Sigmoid colon (tissue), 7 donors: ENCODE measurements at places on chromosomes 16 and 17. TPM values are rescaled to one million over a fixed set of nuclear protein-coding genes. Genes with fewer than 3 reads are reported as not detected.

GRCh38 chr16:67733734-67734470 is 14.8 kb upstream of the GFOD2 start:
- H3K27ac ChIP-seq = no peak overlapping the region
- no peaks in the 10 kb centered on the region for H3K27me3 ChIP-seq
- no peak for DNase-seq

DNA sequence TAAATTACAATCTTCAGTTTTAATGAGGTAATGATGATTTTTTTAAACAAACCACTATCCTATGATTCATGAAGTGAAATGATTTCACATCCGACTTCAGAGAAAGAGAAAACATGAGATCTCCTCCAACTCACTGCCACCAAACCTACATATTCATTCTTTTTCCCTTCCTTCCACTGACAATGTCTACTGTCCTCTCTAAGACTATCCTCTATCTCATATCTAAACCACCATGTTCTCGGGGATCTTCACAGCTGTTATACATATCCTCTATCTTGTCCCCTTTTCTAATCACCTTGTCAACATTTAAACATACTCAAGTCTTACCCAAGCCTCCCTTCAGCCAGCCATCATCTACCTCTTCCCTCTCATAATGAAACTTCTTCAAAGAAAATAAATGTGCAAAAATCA is 53.5 kb downstream of the SMURF2 start:
- no peak for DNase-seq
- H3K36me3 ChIP-seq = no peaks in the 10 kb centered on the region
- H3K27me3 ChIP-seq = no peaks in the 10 kb centered on the region
- H3K27ac ChIP-seq = no peak overlapping the region
- peaks cover 11% of the 10 kb centered on the region for H3K4me1 ChIP-seq

DNA sequence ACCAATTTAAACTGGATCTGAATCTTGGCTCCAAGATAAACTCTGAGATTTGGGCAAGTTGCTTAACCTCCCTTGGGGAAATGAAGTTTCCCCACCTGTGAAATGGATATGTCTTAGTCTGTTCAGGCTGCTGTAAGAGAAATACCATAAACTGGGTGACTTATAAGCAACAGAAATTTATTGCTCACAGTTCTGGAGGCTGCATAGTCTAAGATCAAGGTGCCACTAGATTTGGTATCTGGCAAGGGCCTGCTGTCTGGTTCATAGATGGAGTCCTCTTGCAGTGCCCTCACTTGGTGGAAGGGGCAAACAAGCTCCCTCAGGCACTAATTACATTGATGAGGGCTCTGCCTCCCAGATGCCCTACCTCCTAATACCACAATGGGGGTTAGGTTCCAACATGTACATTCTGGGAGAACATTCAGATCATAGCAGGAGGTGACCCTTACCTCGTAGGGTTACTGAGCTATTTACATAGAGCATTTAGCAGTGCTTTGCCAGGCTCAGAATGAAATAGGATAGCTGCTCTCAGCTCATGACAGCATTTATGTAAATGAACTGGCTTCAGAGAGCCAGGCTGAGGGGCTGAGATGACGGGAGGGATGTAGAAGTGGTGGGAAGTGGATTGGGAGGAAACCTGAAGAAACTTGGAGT is 83.9 kb downstream of the SPECC1 start:
- no peak overlapping the region for H3K4me3 ChIP-seq
- no peaks in the 10 kb centered on the region for H3K27me3 ChIP-seq
- H3K4me1 ChIP-seq = no peaks in the 10 kb centered on the region
- no peaks in the 10 kb centered on the region for H3K36me3 ChIP-seq

DNA sequence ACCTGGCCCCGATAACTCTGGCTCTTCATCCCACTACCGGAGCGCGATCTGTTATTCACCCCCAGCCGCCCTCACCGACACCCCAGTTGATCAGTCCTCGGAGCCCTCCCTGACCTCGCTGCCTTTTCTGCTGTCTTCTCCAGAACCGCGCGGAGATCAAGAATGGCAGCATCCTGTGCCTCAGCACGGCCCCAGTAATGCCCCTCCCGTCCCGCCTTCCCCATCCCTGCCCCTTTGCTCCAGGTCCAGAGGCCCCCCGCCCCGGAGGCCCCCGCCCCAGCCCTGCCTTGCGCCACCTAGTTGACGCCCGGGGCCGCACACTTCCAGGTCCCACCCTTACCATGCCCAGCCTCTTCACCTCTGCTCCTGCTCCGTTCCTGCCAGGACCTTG is 872 bp downstream of the ELMO3 start:
- H3K4me1 ChIP-seq = peaks cover 10% of the 10 kb centered on the region
- H3K27me3 ChIP-seq = no peaks in the 10 kb centered on the region
- H3K27ac ChIP-seq = no peak overlapping the region

- no peak overlapping the region for H3K27ac ChIP-seq
- H3K4me3 ChIP-seq = no peak overlapping the region
- H3K27me3 ChIP-seq = no peaks in the 10 kb centered on the region
Observed at GRCh38 chr17:7634384-7634783, 4.4 kb downstream of the SHBG start.

GRCh38 chr17:43822570-43823190 is 10.3 kb downstream of the MPP3 start:
- no peak overlapping the region for H3K27ac ChIP-seq
- no peaks in the 10 kb centered on the region for H3K4me1 ChIP-seq
- H3K27me3 ChIP-seq = no peaks in the 10 kb centered on the region
- peak; percentile 55 for DNase-seq

DNA sequence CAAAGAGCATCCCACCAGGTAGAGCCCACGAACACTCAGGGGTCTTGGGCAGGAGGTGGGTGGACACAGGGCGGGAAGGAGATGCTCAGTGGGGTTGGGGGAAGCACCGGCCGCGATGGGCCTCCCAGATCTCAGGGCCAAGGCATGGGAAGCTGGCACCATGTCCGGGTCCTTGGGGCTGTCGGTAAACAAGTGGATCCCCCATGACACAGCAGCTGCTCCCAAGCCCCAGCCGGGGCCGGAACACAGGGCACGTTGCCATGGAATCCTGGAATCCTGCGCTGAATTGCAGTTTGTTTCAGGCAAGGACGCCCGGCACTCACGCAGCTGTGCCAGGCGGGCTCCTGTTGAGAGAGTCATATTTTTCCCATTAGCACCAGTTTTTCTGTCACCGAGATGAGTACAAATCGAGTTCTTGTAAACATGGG is 23.0 kb upstream of the CHMP6 start:
- H3K27me3 ChIP-seq = no peaks in the 10 kb centered on the region
- no peaks in the 10 kb centered on the region for H3K4me1 ChIP-seq
- H3K36me3 ChIP-seq = peaks cover 24% of the 10 kb centered on the region
- DNase-seq = peak; percentile 85
- peak overlapping the region; percentile 73 for H3K27ac ChIP-seq

GRCh38 chr16:46982335-46982734 is 8.9 kb upstream of the DNAJA2 start:
- no peaks in the 10 kb centered on the region for H3K36me3 ChIP-seq
- no peaks in the 10 kb centered on the region for H3K27me3 ChIP-seq
- H3K4me3 ChIP-seq = no peak overlapping the region
- no peak for DNase-seq
- no peak overlapping the region for H3K27ac ChIP-seq

GRCh38 chr16:23902748-23903414 is 67.1 kb downstream of the PRKCB start:
- H3K36me3 ChIP-seq = no peaks in the 10 kb centered on the region
- no peak overlapping the region for H3K4me3 ChIP-seq
- DNase-seq = no peak
- no peak overlapping the region for H3K27ac ChIP-seq

GRCh38 chr17:17497845-17498520 is 1.8 kb upstream of the RASD1 start:
- H3K27ac ChIP-seq = no peak overlapping the region
- H3K27me3 ChIP-seq = peaks cover 11% of the 10 kb centered on the region
- H3K36me3 ChIP-seq = peaks cover 1% of the 10 kb centered on the region
- no peaks in the 10 kb centered on the region for H3K4me1 ChIP-seq
- no peak overlapping the region for H3K4me3 ChIP-seq

GRCh38 chr17:31114956-31115555 is 20.3 kb downstream of the NF1 start:
- H3K36me3 ChIP-seq = no peaks in the 10 kb centered on the region
- no peak overlapping the region for H3K27ac ChIP-seq
- H3K4me3 ChIP-seq = no peak overlapping the region
- H3K27me3 ChIP-seq = no peaks in the 10 kb centered on the region
- no peak for DNase-seq

DNA sequence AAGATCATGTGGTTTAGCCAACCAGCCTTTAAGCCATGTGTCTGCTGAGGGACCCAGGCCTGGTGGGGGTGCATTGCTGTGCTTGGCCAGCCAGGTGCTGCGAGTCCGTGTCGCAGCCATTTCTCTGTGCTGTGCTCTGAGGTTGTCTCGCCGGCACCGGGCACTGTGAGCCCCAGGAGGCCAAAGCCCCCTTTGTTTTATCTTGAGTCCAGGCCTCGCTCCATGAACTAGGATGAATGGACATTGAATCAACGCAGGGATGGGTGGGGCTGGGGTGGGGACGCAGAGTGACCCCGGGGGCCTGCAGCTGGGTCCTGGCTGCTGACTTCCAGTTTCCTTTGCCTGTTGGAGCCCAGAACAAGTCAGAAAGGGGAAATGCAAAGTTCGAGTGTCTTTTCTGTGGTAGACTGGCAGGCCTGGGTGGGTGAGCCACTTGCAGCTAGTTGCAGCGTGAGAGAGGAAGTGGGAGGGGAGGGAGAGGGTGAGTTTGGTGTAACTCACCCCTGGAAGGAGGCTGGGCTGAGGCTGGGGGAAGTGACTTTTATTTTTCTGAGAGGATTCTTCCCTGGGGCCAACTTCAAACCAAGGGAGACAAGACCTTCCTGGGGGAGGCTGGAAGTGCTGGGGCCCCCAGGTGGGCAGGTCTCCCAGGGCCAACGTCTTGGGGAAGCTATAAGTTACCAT is 324.7 kb downstream of the SEC14L1 start:
- no peaks in the 10 kb centered on the region for H3K36me3 ChIP-seq
- no peak overlapping the region for H3K4me3 ChIP-seq
- H3K4me1 ChIP-seq = peaks cover 71% of the 10 kb centered on the region
- peak overlapping the region; percentile 50 for H3K27ac ChIP-seq

- no peak overlapping the region for H3K27ac ChIP-seq
- no peak overlapping the region for H3K4me3 ChIP-seq
- no peak for DNase-seq
- H3K36me3 ChIP-seq = no peaks in the 10 kb centered on the region
Observed at GRCh38 chr17:19537111-19537510, 3.5 kb downstream of the SLC47A1 start.

GRCh38 chr17:65930140-65930730 is 261.7 kb downstream of the CEP112 start:
- no peak for DNase-seq
- no peaks in the 10 kb centered on the region for H3K36me3 ChIP-seq
- no peaks in the 10 kb centered on the region for H3K4me1 ChIP-seq
- no peak overlapping the region for H3K4me3 ChIP-seq

DNA sequence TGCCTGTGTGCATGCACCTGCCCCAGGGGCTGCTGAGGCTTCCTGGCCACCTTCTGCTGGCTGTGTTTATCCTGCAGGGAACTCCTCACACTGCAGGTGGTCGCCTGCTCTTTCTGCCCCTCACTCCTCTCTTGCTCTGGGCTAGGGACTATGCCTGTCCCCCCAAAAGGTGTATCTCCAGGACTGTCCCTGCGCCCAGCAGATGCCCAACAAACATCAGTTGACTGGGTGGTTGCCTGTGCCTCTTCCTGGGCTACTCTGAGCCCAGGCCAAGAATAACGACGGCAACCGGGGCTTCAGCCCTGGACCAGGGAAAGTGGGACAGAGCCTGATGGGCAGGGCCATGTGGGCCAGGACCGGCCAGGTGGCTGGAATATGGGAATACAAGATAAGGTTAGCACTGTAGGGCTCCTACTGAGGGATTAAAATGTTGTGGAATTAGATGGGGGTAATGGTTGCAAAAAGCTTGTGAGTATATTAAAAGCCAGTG is 55.4 kb downstream of the VAC14 start:
- H3K36me3 ChIP-seq = no peaks in the 10 kb centered on the region
- no peak overlapping the region for H3K4me3 ChIP-seq
- peak overlapping the region; percentile 93 for H3K27ac ChIP-seq
- DNase-seq = no peak

- no peak for DNase-seq
- H3K4me1 ChIP-seq = no peaks in the 10 kb centered on the region
- H3K27me3 ChIP-seq = no peaks in the 10 kb centered on the region
Observed at GRCh38 chr17:82911822-82912221, 72.0 kb upstream of the ZNF750 start.

DNA sequence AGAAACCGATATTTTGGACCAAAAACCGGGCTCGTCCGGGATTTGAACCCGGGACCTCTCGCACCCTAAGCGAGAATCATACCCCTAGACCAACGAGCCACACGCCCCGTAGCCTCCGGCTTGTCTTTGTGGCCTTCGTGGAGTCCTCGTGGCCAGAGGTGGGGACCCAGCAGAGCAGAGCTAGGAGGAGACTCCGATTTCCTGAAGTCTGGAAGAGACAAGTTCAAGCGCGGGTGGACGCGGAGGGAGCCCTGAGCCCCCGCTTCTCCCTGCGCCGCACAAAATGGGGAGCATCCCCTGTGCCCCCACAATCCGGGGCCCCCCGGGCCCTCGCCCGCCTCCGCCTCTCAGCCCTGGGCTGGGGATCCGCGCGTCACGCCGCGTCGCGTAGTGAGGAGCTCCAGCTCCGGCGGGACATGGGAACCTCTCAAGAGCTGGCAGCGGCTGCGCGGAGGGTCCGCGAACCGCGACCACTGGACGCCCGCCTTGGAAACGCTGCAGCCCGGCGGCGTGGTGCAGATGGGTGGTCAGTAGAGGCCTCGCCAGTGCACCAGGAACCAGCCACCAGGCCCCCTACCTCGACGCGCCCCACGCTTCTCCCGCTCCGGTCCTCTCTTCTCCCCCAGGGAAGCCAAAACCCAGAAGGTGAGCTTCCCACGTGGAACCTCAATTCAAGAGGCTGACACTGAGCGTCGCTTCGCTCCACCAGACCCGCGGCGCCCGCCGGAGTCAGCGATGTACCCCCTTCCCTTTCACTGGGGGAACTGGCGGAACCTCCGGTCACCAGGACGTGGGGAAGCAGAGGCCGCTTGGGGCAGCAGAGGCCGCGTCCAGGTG is 5.2 kb upstream of the OR1F1 start:
- H3K27me3 ChIP-seq = peaks cover 80% of the 10 kb centered on the region
- no peak overlapping the region for H3K4me3 ChIP-seq
- DNase-seq = no peak
- no peak overlapping the region for H3K27ac ChIP-seq
- H3K4me1 ChIP-seq = peaks cover 16% of the 10 kb centered on the region

GRCh38 chr17:74201948-74202347 is 1.5 kb upstream of the RPL38 start:
- no peak overlapping the region for H3K27ac ChIP-seq
- no peak for DNase-seq
- peaks cover 37% of the 10 kb centered on the region for H3K4me1 ChIP-seq
- no peak overlapping the region for H3K4me3 ChIP-seq

GRCh38 chr16:67109407-67110135 is at the start of gene PHAF1:
Gene PHAF1, plus strand, starts transcription at chr16:67109941. Its CDS starts 235 bp downstream, at chr16:67110176.
- H3K4me3 ChIP-seq = peak within 1 kb of the TSS; percentile 93
- peak; percentile 95 for DNase-seq
- H3K27ac ChIP-seq = peak within 1 kb of the TSS; percentile 80
- H3K4me1 ChIP-seq = peaks cover 27% of the 10 kb centered on the region

Gene UTS2R
- not detected for polyA plus RNA-seq

Gene INTS2
- 1.2 TPM for polyA plus RNA-seq

Gene KRT13
- 54.1 TPM for polyA plus RNA-seq

Gene ITPRIPL2
- polyA plus RNA-seq = 8.4 TPM

Gene CCR7
- not detected for polyA plus RNA-seq

Gene FAM83G
- polyA plus RNA-seq = 10.2 TPM

Gene PLA2G10
- 29.4 TPM for polyA plus RNA-seq

Gene SLC6A2
- polyA plus RNA-seq = not detected

Gene EFCAB5
- polyA plus RNA-seq = 0.46 TPM
